ENCODE measurements at places on chromosomes 5 and 9.

GRCh38 chr5:5854087-5854486 lies 431.6 kb downstream of the ICE1 start:
- DNase-seq, result no peak

DNA sequence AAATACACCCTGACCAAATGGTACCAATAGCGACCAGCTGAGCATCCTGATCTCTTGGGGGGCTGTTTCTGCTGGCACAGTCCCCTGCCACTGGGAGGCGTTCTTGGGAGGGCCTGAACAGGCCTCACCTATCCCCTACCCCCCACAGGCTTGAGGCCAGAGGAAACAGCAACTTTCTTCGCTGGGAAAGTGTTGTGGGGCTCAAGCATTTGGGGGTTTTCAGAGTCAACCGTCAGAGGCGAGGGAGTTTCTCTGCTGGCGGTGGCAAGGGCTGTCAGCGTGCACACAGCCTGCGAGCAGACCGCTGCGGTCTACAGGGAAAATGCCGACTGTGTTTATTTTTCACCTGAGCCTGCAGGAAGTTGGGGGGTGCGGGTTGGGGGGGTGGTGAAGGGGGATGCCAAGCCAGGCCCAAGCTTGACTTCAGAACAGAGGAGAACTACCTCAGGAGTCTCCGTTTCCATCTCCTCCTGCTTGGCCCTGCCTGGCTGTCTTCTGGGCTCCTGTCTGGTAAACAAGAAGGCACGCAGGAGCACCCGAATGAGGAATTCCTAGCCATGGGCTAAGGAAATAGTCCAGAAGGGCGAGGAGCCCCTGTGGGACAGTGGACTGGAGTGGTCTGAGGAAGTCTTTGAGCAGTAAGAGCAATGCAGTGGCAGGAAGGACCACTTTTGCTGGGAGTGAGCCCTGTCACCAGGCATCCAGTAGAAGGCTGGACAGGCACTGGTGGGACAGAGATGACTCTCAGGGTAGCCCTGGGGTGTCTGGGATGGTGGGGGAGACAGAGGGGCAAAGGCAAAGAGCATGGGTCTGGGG lies 18.1 kb downstream of the TCF7 start:
- peak; percentile 69 for DNase-seq

DNA sequence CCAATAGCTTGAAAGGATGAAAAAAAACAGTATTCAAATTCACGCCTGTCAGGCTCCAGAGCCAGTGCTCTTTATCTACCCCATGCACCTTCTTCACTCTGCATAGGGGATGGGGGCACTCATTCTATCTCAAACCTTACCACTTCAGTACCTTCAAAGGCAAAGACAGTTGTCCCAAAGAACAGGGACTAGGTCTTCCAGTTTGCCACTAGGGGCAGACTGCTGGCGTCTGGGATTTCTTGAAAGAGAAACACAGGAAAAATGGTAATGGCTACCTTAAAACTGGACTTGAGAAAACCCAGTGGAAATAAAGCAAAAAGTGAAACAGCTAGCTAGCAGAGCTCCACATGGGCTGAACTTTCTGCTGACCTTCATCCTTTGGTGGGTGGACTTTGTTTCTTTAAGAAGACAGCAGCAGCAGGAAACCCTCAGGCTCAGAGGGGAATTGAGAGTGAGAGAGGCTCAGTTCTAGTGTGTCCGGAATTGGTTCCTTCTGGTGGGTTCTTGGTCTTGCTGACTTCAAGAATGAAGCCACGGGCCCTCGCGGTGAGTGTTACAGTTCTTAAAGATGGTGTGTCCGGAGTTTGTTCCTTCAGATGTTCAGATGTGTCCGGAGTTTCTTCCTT lies 41.0 kb upstream of the SLC36A1 start:
- no peak for DNase-seq

DNA sequence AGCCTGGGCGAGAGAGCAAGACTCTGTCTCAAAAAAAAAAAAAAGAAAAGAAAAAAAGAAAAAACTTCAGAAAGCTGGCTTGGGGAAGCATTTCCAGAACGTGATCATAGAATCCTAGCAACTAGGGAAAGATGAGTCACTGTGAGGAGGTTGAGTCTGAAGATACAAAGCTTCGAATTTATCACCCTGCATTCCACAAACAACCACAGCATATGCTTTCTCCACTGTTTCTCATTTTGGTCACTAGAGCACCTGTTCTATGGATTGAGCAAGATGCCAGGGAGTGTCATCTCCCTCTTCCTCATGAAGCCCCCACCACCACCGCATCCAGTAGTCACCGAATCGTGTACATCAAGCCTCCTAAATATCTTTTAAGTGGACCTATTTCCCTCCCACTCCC lies 37.9 kb downstream of the SEMA5A start:
- no peak for DNase-seq

- no peak for DNase-seq
Observed at GRCh38 chr5:167283691-167284090, 1007.8 kb upstream of the WWC1 start.

- no peak for DNase-seq
Observed at GRCh38 chr5:96203761-96204160, 229.3 kb downstream of the PCSK1 start.

GRCh38 chr5:81044868-81045267 lies 84.7 kb downstream of the RASGRF2 start:
- no peak for DNase-seq

DNA sequence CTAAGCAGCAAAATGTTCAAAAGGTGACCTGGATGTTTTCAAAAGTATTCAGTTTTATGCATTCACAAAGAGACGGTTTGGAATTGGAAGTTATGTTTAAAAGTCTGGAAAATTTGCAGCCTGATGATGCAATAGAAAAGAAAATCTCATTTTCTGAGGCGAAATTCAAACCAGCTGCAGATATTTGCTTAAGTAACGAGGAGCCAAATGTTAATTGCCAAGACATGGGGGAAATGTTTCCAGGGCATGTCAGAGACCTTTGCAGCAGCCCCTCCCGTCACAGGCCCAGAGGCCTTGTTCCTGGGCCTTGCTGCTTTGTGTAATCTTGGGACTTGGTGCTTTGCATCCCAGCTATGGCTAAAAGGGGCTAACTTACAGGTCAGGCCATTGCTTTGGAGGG lies 228.2 kb downstream of the MAN2A1 start:
- DNase-seq, result no peak

GRCh38 chr5:74587890-74588289 lies 52.6 kb downstream of the ENC1 start:
- no peak for DNase-seq

- no peak for DNase-seq
Observed at GRCh38 chr5:53003144-53003543, 14.0 kb downstream of the ITGA2 start.

GRCh38 chr5:94793113-94793815 lies 174.8 kb downstream of the SLF1 start:
- no peak for DNase-seq

- DNase-seq, result no peak
Observed at GRCh38 chr5:93247105-93247504, 333.9 kb downstream of the NR2F1-AS1 start.

GRCh38 chr9:134252084-134252830 lies 74.0 kb upstream of the RXRA start:
- DNase-seq, result no peak

- DNase-seq, result no peak
Observed at GRCh38 chr9:92342825-92343488, 17.2 kb downstream of the CENPP start.

DNA sequence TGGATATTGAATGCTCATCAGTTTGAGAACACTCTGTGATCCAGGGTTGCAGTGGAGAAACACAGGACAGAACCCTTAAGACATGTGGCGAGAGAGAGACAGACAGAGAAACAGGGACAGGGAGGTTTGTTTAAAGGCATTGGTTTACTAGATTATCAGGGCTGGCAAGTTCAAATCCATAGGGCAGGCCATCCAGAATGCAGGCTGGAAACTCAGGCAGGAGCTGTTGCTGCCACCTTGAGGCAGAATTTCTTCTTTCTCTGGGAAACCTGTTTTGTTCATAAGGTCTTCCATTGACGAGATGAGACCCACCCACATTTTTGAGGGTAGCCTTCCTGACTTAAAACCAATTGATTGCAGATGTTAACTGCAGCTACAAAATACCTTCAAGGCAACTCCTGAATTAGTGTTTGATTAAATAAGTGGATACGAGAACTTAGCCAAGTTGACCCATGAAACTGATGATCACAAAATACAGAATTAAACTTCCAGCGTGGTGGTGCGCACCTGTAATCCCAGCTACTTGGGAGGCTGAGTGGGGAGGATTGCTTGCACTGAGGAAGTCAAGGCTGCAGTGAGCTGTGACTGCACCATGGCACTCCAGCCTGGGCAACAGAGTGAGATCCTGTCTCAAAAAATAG lies 55.9 kb downstream of the NSUN2 start:
- DNase-seq, result no peak

Data from stimulated activated CD4-positive, alpha-beta T cell treated with anti-CD3 and anti-CD28 coated beads, Interleukin-4, amount 100 ng/mL, for 1 hour (primary cell).